Activated CD8-positive, alpha-beta memory T cell treated with anti-CD3 and anti-CD28 coated beads, Interleukin-2, amount 10 ng/mL, durations not matched to agents 7 days and 5 days (primary cell): ENCODE measurements at places on chromosomes 5 and 9. TPM values are rescaled to one million over a fixed set of nuclear protein-coding genes. Genes with fewer than 3 reads are reported as not detected.

SPATA31A3 gene
- total RNA-seq = not detected

IFNW1 gene
- not detected for total RNA-seq

TEK gene
- not detected for total RNA-seq

CCDC183 gene
- 0.26 TPM for total RNA-seq

MATR3 gene
- total RNA-seq = 195 TPM

FAXDC2 gene
- total RNA-seq = not detected
